ENCODE measurements at places on chromosomes 5 and 9. TPM values are rescaled to one million over a fixed set of nuclear protein-coding genes. Genes with fewer than 3 reads are reported as not detected.

NRARP gene
- 0.29 TPM for total RNA-seq

ORM2 gene
- total RNA-seq: 1.2 TPM

DNA sequence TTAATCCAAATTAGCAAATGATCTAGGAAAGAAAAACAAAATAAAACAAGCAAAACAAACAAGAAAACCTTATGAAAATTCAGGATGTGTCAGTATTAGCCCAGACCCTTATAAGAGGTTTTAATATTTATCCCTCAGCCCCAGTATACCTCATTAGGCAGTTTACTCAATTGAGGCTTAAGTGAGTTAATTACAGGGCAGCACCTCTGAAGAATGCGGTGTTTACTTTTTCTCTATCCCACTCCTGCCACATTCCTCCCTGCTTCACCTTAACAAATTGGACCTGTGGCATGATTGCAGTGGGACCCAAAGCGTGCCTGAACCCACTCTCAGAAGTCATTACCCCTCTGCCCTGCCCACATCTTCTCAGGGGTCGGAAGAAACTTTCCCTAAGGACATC, 67.1 kb downstream of the SIL1 start:
- no peaks in the 10 kb centered on the region for H3K27me3 ChIP-seq
- no peaks in the 10 kb centered on the region for H3K36me3 ChIP-seq
- H3K4me1 ChIP-seq: peaks cover 11% of the 10 kb centered on the region
- DNase-seq: no peak
- H3K4me3 ChIP-seq: peak overlapping the region; percentile 12

GRCh38 chr5:31770998-31771397, 132.1 kb downstream of the PDZD2 start:
- no peaks in the 10 kb centered on the region for H3K27me3 ChIP-seq
- DNase-seq: no peak
- H3K36me3 ChIP-seq: no peaks in the 10 kb centered on the region
- no peak overlapping the region for H3K27ac ChIP-seq
- no peak overlapping the region for H3K4me3 ChIP-seq

GRCh38 chr9:92614763-92615461, 55.0 kb downstream of the IPPK start:
- no peaks in the 10 kb centered on the region for H3K36me3 ChIP-seq
- peaks cover 12% of the 10 kb centered on the region for H3K4me1 ChIP-seq
- peak overlapping the region; percentile 77 for H3K27ac ChIP-seq
- no peak overlapping the region for H3K4me3 ChIP-seq

DNA sequence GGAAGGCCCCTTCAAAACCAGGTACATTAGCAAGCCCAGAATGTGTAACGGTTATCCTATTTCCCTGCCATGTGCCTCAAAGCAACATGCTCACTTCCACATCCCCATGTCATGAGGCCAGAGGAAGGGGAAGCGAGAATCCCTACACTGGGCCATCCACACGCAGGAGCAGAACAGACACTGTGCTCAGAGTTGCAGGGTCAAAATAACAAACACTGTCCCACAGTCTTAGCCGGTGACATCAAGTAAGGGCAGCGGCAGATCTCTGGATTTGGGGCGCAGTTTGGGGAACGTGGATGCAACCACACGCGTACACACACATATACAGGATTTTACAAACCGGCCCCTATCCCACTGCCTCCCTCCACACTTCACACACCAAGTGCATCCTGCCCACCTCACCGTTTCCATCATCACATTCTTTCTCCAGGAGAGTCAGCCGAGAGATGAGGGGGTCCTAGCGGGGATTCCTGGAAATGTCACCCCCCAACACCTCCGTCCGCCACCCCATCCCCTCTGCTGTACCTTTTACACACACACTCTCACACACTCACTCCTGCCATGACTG, 776 bp downstream of the APBA1 start:
- H3K27ac ChIP-seq: peak overlapping the region; percentile 90
- DNase-seq: peak; percentile 15
- peak overlapping the region; percentile 59 for H3K4me3 ChIP-seq
- no peaks in the 10 kb centered on the region for H3K4me1 ChIP-seq
- H3K36me3 ChIP-seq: no peaks in the 10 kb centered on the region

GRCh38 chr5:77367741-77368140, 124.4 kb downstream of the WDR41 start:
- H3K27me3 ChIP-seq: no peaks in the 10 kb centered on the region
- H3K4me3 ChIP-seq: no peak overlapping the region
- H3K4me1 ChIP-seq: no peaks in the 10 kb centered on the region
- no peak for DNase-seq

- DNase-seq: no peak
- no peaks in the 10 kb centered on the region for H3K4me1 ChIP-seq
- no peaks in the 10 kb centered on the region for H3K27me3 ChIP-seq
- no peaks in the 10 kb centered on the region for H3K36me3 ChIP-seq
- no peak overlapping the region for H3K4me3 ChIP-seq
Observed at GRCh38 chr5:76513476-76513875, 109.7 kb downstream of the F2RL2 start.

ACTBL2 gene
- total RNA-seq: not detected

FOXD4L4 gene
- 0.21 TPM for total RNA-seq

DNA sequence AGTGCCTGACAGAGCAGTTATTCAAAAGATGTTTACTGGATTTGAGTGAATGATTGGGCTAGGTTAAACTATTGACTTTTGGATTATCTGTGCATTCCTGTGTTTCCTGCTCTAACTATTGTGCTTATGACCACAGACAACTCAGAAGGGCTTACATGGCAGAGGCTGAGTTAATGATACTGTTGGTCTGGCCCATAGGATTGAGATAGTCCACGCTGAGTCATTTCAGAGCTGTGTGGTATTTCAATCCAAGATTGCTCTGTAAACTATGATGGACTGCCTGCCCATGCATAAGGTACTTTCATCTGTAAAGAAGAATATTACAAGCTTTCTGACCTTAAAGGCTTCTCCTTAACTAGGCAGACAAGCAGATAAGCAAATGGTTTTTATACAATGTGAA, 49.1 kb upstream of the SLIT3 start:
- no peaks in the 10 kb centered on the region for H3K4me1 ChIP-seq
- H3K27ac ChIP-seq: no peak overlapping the region
- no peaks in the 10 kb centered on the region for H3K36me3 ChIP-seq
- DNase-seq: no peak

NMUR2 gene
- not detected for total RNA-seq

DNA sequence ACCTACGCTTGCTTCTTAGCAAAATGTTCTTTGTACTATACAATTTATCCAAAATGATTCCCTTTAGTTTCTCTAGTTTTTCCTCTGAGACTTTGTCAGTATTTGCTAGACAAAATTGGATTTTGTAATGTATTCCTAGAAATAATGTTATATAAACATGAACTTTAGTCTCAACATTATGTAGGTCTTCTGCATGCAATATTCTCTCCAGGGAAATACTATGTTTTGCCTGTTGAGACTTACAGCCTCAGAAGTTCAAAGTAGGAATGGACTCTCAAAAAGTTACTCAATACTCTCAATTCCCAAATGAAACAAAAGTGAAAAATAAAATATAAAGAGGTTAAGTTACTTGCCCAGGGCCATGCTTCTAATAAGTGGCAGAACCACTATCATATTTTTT, 24.8 kb upstream of the SMC2 start:
- H3K27ac ChIP-seq: no peak overlapping the region
- H3K4me3 ChIP-seq: no peak overlapping the region
- no peak for DNase-seq
- H3K4me1 ChIP-seq: no peaks in the 10 kb centered on the region

DNA sequence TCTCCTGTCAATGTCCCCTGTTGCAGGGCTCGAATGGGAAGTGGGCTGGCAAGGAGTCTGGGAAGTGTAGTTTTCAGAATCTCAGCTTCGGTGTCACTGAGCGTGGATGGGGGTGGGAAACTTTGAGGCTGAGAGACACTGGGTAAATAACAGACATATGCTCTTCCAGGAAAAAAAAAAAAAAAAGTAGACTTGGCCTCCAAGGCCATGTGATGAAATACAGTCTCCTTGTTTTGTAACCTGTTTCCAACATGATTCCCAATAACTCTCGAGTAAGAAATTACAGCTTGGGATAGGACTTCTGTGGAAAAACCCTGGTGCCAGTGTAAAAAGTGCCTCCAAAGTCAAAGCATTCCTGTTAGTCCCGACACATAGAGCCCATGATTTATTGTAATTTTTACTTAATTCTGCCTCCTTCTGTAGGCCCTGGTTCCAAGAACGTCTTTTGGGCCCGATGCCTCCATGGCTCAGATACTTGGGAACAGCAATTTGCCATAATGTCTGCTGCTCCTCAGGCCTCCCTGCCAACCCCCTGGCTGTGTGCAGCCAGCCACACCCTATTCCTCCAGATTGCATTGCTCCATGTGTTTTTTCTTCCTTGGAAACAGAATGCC, 119.5 kb upstream of the TNC start:
- H3K4me3 ChIP-seq: no peak overlapping the region
- H3K27me3 ChIP-seq: no peaks in the 10 kb centered on the region
- peak; percentile 65 for DNase-seq
- no peaks in the 10 kb centered on the region for H3K4me1 ChIP-seq
- H3K36me3 ChIP-seq: no peaks in the 10 kb centered on the region

ARHGEF28 gene
- total RNA-seq: 16.0 TPM

GABRA6 gene
- total RNA-seq: not detected

DNA sequence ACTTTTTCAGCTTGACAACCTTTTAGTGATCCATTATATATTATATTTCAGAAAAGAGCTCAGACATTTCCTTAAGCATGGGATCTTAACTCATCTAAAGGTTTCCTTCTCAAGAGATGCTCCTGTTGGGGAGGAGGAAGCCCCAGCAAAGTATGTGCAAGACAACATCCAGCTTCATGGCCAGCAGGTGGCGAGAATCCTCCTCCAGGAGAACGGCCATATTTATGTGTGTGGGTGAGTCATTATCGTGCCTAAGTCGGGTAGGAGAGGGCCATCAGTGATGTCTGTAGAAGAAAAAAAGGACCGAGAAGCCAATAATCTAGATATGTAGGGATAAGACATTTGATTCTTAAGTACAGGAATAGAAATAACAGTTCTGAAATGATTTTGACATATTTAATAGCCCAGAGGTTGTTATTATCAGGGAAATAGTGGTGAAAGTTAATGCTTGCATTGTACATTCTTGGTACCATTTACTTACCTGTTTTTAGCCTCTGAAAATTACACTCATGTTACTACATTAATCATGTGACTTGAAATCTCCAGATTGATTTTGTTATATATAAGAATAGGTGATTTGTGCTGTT, 28.2 kb downstream of the MTRR start:
- no peaks in the 10 kb centered on the region for H3K4me1 ChIP-seq
- no peaks in the 10 kb centered on the region for H3K36me3 ChIP-seq
- no peak overlapping the region for H3K4me3 ChIP-seq
- DNase-seq: no peak
- H3K27me3 ChIP-seq: no peaks in the 10 kb centered on the region

HMMR gene
- not detected for total RNA-seq

DNA sequence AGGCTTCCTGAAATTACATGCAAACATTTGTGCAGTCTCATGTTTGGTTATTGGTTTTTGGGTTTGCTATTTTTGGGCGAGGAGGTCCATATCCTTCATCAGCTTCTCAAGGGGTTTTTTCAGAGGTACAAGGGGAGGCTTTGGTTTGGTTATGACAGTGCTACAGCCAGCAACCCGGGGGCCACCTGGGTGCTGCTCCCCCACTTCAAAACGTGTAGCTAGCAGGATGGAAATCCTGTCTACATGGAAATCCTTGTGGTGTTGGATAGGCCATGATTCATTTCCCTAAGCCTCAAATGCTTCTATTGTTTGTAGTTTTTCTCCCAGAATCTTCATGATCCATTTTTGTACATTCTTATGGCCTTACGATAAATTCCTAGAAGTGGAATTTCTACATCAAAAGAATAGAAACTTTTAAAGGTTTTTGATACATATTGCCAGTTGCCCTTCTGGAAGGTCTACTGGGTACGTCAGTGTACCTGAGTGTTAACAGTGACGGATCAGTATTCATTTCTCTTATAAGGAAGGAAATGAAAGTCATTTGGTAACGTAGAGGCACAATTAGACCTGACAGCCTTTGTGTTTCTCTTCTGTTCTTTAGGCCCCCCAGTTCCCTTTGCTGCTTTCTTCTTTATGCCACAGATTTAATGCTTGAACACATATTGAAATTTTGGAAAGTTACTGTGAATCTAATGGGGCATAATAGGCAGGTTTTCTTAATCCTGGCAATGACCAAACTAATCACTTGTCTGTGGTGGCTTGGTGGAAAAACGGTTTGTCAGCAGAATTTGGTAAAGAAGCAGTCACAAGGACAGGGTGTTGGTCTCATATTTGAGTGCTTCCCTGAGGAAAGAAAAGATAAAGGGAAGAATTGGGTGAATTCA, 69.7 kb upstream of the ABL1 start:
- H3K27ac ChIP-seq: no peak overlapping the region
- H3K36me3 ChIP-seq: no peaks in the 10 kb centered on the region
- no peak overlapping the region for H3K4me3 ChIP-seq
- H3K27me3 ChIP-seq: no peaks in the 10 kb centered on the region
- no peak for DNase-seq

- no peak overlapping the region for H3K4me3 ChIP-seq
- H3K27ac ChIP-seq: no peak overlapping the region
- DNase-seq: no peak
- H3K36me3 ChIP-seq: no peaks in the 10 kb centered on the region
- H3K4me1 ChIP-seq: no peaks in the 10 kb centered on the region
- H3K27me3 ChIP-seq: no peaks in the 10 kb centered on the region
Observed at GRCh38 chr5:4159681-4160080, 564.0 kb downstream of the IRX1 start.

SNCB gene
- not detected for total RNA-seq

DNA sequence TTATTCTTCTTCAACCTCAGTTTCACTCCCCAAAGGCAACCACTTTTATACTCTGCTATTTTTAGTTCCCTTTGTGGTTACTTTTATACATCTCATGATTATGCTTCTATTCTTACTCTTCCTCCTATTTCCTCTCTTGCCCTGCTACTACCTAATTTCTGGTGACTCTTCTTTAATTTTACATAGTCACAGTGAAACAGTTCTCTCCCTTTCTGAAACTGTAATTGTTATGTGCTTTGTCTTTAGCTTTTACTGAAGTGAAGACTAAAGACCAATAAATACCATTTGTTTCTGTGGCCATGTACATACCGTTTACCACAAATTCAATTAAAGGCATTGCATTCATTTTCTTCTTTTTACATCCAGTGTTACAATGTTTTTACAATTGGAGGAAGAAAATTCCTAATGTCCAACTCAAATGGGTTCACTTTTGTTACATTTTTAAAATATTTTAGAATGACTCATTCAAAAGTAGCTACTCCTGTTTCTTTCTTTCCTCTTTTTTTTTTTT, 410.6 kb downstream of the PSAT1 start:
- H3K4me3 ChIP-seq: no peak overlapping the region
- H3K27ac ChIP-seq: no peak overlapping the region
- no peaks in the 10 kb centered on the region for H3K36me3 ChIP-seq
- no peak for DNase-seq

FCHSD1 gene
- total RNA-seq: 14.4 TPM

DNA sequence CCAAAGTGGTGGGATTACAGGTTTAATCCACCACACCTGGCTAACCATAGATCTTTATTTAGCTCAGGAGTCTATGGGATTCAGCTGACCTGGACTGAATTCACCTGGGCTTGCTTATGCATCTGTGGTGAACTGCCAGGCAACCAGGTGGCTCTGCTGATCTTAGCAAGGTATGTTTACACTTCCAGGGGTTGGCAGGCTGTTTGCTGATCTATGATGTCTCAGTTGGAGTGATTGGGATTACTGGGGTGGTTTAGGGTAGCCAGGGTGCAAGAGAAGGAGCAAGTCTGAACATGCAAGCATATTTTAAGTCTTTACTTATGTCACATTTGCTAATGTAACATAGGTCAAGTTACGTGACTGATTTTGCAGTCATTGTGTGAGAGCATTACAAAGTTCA, 63.6 kb upstream of the JAK2 start:
- no peaks in the 10 kb centered on the region for H3K36me3 ChIP-seq
- no peak overlapping the region for H3K27ac ChIP-seq
- DNase-seq: no peak
- H3K4me3 ChIP-seq: no peak overlapping the region

BTNL3 gene
- not detected for total RNA-seq
